Activated CD8-positive, alpha-beta memory T cell treated with anti-CD3 and anti-CD28 coated beads for 1 hour (primary cell): ENCODE measurements at places on chromosomes 1 and 21.

DNA sequence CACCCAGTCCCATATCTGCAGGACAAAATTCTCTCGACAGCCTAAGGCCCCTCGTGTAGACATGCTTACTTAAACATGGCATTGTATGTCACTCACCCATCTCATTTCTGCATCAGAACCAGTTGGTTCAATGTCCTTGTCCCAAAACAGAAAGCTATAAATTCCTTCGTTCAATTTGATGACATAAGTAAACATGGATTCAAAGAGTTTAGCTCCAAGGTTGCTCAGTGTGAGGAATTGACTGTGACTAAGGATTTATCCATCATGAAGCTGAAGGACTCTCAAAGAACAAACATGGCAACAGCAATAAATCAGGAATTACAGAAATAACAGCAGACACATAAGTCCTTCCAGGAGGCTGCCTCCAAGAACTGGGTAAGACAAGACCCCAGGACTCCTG, 237.2 kb downstream of the TOMM20 start:
- DNase-seq, result no peak

DNA sequence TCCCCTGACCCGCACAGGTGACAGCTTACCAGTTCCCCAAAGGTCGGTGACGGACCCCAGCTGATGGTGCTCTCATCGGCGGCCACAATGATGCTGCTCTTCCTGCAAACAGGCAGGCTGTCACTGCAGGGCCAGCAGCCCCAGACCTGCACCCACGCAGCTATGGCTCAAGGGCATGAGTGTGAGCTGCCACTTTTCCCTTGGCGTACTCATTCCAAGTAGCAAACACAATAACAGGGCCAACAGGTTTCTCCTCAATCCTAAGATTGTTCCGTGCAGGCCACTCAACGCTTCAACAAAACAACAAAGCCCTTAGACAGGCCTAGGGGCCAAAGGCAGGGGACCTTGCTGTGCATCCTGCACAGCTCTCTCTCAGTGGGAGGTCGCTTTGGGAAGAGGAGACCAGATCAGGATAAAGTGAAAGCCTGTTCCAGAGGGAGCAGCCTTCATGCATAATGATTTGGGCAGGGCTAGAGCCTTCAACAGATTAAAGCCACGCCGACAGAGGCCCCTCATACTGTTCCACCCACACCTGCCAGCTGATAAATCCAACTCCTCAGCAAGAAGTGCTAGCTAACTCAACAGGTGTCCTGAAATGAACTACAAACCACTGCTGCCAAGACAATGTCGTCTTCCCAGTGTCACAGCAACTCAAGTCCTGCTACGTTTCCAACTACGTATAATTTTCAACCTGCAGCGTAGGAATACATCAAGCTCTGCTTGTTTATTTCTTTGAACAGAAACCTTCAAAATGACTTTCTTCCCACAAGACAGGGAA, 27.2 kb downstream of the RCC2 start:
- no peak for DNase-seq

DNA sequence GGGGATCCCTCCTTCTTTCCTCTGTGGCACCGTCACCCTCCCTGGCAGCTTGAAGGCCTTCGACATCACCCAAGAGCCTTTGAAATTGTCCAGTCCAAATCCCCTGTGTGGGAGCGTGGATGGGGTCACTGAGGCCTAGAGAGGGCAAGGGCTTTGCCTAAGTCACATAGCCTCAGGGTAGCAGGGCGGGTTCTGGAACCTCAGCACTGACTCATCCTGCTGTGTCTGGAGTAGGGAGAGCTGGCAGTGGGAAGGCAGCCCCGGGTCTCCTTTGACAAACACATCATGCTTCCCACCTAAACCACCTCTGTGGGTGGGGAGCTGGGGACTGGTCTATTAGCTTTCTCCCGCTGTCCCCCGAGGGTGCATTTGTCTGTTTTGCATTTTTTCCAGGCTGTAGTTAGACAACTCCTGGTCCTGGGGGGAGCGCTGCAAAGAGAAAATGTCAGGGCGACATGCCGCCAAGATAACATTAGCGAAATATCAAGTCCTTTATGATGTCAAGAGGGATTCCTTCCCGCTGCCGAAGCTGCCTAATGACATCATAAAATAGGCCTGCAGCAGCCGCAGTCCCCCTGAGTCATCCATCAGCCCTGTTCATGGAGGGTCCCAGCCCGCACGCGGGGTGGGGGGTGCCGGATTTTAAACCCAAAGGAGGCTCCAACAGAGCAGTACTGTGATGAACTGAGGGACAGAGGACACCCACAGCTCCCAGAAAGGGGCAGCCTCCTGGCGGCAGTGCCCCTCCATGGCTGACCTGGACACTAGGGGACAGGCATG, 77.0 kb upstream of the POU3F1 start:
- DNase-seq, result no peak

GRCh38 chr1:116940814-116941599, 31.3 kb downstream of the PTGFRN start:
- no peak for DNase-seq

DNA sequence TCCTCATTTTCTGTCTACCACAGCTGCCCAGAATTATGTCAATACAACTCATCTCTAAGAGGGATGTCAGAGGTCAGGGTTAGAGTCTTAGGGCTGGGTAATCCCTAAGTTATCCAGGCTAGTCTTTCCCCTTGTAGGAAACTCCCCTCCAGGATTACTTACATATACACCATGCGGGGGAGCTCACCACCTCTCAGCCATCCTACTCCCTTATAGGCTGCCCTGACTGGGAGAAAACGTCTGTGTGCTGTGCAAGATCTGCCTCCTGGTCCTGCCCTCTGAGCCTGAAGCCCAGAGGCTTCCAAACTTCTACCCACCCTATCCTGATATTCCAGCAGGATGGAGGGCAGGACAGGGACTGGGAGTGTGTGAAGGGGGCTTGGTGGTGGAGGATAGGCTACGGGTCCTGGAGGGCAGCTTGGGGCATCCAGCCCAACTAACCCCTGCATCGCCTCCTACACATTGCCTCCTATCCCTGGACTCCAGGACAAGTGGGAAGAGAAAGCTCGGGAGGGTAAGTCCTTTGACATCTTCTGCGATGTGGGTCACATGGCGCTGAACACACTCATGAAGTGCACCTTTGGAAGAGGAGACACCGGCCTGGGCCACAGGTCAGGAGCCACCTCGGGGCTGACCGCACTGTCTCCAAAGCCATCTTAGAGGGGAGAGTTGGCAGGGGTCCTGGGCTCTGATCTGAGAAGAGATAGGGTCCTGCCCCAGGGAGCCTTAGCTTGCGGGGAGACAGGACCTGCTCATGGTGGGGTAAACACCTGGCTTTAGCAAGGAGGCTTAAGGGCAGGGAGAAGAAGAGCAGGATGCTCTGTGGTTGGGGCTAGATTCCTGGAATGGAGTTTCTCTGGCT, 14.4 kb downstream of the CYP4B1 start:
- no peak for DNase-seq

GRCh38 chr1:91559838-91560565, 59.4 kb downstream of the CDC7 start:
- no peak for DNase-seq

DNA sequence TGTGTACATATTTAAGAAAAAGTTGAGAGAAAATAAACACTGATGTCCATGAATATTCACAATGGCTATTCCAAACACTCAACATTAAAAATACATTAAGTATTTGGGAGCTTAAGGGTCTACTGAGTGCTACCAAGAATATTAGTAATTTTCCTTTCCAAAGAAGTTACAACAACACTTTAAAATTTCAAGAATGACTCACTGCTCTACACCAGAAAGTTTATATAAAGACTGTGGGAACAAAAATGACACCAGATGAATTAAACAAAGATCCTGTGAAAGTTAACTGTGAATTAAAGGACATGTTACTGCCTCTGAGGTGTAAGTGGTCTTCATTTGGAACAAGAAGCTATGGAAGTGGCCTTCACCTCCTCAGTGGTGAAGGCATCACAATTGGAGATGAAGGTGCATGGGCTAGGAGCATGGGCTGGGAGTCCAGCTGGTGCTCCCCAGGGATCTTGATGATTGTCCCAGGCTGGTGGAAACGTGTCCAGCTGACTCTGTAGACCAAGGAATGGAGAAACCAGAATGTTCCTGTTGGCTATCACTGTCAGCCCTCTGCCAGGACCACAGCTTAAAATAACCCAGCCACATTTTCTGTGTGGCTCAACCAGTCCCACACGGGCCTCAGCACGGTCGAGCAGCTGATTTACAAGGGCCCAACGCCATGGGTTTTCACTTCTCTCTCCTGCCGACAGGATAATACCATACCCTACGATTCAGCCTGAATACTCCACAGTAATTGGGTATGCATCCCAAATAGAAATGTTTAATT, 28.8 kb downstream of the TAF5L start:
- DNase-seq, result no peak

DNA sequence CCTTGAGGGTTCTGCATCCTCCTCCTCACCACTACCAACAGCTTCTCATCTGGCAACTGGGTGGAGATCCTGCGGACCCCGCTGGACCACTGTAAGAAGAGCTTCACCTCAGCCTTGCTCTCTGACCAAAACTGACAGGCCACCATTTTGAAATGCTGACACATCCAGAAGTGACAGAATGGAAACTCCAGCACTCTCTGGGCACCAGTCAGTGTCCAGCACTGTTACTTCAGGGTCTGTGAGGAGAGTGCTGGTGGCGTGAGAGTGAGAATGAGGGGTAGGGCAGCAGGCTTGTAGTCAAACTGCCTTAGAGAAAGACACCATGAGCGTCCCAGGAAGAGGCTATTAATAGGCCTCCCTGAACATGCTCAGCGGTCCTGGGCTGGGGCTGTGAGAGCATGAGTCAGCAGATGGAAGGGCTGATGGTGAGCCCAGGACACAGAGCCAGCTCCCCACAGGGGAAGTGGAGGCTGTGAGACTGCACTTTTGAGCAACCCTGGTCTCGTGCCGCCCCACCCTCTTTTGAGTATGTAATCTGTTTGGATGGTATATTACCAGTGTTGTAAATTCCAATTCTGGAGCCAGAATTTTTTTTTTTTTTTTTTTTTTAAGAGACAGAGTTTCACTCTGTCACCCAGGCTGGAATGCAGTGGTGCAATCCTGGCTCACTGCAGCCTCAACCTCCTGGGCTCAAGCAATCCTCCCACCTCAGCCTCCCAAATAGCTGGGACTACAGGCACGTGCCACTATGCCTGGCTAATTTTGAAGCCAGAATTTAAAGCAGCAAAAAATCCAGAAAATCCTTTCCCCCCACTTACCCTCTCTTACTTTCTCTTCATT, 34.4 kb upstream of the SLC30A1 start:
- no peak for DNase-seq

DNA sequence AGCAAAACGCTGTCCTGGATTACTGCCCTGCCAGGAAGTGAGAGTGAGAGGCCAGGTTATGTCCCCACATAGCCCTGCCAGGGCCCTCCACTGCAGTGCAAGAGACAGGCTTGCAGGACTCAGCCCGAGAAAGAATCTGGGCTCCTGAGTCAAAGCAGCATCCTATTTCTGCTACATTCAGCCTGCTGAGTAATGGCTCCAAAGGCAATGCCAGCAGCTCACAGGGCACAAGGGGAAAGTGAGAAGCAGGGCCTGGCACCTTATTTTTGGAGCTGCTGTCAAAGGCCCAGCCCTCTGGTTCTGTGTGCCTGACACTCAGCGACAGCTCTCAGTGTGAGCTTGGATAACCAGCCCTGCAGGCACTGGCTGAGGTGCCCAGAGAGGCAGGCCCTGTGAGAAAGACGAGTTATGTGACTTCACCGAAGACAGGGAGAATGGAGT, 83.9 kb downstream of the DTL start:
- no peak for DNase-seq
